Stimulated activated CD4-positive, alpha-beta T cell treated with anti-CD3 and anti-CD28 coated beads, Interleukin-1b, Interleukin-23, amount 100 ng/mL, for 24 hours (primary cell): ENCODE measurements at places on chromosomes 7 and 10.

DNA sequence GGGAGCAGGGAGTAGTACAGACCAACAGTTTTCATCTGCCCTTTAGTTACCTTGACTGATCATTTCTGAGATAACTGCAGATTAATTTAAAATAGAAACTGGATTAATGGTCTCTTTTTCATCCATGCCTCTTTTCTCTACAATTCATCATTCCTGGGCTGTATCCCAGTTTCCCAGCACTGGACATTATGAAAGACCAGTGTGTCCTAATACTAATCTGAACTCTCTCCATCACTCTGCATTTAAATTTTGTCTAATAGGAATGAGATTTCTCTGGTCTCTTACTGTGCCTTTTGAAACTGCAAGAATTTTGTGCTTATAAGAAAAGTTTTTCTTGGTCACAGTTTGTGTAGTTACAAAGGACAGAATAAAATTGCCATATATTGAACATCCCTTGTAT, 12.7 kb downstream of the PLEKHA8 start:
- no peak for DNase-seq

DNA sequence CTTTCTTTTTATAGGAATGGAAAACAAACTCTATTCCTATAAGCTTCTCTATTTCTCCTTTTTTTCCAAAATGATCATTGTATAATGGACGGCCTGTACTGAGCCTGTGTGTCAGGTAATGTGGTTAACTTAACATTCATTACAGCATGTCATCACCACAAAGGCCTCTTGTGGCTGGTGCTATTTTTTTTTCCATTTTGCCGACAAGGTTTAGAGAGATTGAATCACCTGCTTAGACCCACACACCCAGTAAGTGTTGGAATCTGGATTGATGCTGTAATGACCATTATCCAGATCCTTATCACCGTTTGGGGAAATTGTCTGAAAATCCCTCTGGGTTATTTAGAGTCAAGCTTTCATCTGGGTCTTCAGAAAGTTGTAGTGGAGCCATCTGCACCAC, 18.5 kb downstream of the AKR1B15 start:
- DNase-seq: no peak

DNA sequence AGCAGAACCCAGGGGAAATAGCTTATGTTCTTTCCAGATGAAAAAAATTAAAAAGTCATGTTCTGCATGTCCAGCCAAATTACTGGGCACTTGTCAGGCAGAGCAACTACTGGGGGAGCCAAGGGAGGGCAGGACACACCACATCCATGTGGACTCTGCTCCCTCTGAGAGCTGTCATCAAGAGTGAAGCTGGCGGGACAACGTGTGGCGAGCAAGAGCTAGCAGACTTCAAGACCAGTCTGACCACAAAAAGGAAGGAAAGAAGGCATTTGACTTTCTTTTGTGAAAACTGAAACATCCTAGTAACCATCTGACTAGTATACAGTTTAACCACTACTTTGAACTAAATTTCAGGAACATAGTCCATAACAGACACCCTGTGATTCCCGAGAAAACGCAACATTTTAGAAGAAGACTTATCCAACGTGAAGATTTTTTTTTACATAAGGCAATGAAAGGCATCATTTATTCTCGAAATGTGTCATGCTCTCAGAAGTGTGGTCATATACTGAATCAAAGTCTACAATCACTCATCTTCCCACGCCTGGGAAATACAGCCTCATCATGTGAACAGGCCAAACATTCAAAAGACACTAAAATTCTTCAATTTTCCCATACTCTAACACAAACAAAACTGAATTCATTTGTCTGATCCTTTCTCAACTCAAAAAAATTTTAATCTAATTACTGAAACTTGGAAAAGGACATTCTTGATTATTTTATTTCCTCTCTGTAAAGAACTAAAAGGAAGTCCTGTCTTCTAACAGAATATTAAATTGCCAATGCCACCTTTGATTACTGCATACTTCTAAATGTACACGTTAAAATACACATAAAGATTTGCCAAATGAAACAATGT, 15.5 kb downstream of the CYTH3 start:
- no peak for DNase-seq

GRCh38 chr10:124056337-124056980, 36.9 kb downstream of the CHST15 start:
- DNase-seq: no peak

GRCh38 chr10:103890194-103890658, 27.8 kb downstream of the STN1 start:
- DNase-seq: no peak

DNA sequence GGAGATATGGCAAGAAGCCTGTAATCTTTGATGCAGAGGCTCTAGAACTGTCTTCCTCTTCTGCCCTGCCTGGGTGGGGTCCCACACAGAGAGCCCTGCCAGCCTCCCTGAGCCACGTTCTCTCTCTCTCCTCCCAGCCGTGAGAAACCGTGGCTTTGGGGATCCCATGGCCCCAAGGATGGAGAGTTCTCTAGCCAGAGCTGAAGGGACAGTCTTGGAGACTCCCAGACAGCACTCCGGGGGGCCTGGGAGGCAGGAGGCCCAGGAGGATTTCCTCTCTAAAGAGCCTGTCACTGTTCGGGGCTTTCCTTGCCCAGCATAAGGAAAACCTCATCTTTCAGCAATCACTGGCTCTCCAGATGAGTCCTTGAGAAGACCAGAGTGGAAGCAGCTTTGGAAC, 227.1 kb downstream of the ARHGAP12 start:
- DNase-seq: no peak

DNA sequence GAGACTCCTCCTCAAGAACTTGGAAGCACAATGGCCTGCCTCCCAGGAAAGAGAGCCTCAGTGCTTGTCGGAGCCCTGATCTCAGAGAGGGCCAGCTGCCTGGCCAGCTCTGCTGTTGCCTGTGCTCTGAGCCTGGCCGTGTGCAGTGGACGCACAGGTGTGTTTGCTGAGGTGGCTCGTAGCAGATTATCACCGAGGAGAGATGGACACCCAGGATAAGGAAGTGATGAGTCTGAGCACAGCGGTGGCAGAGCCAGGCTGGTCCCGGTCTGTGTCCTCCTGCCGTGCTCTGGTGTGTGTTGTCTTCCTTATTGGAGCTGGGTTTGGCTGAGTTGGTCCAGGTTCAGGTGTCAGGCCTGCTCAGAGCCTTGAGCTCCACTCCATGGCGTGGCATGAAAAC, 208.5 kb downstream of the EBF3 start:
- no peak for DNase-seq

GRCh38 chr10:86164960-86165630, 201.5 kb downstream of the GRID1 start:
- DNase-seq: no peak

GRCh38 chr10:127243490-127244272, 47.3 kb upstream of the INSYN2A start:
- no peak for DNase-seq

GRCh38 chr7:117112640-117113039, 159.3 kb downstream of the ST7 start:
- no peak for DNase-seq

GRCh38 chr10:91287276-91287675, 66.8 kb downstream of the PCGF5 start:
- DNase-seq: no peak
